ENCODE measurements at places on chromosomes 16 and 17.
A peak's percentile ranks its signal among the peaks of the same experiment; 100 is the strongest.

DNA sequence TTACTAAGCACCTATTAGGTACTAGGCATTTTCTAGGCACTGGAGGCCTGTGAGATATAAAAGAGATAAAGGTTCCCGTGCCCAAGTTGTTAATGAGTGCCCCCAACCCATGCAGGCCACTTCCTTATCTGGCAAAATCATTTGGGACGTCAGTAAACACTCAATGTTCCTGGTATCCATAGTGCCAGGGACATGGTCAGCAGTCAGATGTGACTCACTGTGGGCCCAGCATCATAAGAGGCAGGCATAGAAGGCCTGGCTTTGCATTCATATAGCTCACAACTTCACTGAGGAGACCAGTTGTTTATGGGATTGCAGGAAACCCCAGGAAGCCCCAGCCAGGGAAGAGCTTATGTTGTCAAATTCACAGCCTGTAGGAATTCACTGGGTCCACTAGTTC is 81.1 kb downstream of the MRC2 start:
- no peak for DNase-seq

GRCh38 chr17:79162012-79162963 is 87.7 kb downstream of the ENGASE start:
- no peak for DNase-seq

DNA sequence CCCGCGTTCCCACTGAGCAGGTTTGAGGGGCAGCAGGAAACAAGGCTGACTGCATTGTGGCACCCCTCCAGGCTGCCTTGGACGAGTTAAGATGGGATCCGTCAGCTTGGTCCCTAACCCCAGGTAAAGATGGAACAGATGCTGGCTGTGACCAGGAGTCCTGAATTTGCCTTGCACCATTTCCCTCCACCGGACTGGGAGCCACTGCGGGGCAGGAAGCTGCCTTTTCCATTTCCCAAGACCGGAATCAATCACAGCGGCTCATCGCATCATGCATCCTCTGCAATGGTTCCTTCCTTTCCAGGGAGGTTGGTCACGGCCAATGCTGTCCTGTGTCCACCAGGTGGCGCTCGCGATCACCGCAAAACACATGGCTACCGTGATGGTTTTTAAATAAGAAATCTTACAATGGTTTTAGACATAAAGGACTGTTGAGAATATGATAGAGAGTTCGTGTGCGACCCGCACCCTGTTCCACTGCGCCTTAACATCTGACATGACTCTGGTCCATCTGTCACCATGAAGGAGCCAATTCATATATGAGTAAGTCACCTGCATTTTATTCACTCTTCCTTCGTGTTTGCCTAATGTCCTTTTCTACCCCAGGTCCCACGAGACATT is 6.8 kb upstream of the MEAK7 start:
- DNase-seq = peak; percentile 91

- no peak for DNase-seq
Measured at GRCh38 chr17:78905541-78905940, 2.5 kb upstream of the CEP295NL start.

- DNase-seq = peak; percentile 71
Measured at GRCh38 chr17:78862073-78863023, 21.7 kb upstream of the USP36 start.

DNA sequence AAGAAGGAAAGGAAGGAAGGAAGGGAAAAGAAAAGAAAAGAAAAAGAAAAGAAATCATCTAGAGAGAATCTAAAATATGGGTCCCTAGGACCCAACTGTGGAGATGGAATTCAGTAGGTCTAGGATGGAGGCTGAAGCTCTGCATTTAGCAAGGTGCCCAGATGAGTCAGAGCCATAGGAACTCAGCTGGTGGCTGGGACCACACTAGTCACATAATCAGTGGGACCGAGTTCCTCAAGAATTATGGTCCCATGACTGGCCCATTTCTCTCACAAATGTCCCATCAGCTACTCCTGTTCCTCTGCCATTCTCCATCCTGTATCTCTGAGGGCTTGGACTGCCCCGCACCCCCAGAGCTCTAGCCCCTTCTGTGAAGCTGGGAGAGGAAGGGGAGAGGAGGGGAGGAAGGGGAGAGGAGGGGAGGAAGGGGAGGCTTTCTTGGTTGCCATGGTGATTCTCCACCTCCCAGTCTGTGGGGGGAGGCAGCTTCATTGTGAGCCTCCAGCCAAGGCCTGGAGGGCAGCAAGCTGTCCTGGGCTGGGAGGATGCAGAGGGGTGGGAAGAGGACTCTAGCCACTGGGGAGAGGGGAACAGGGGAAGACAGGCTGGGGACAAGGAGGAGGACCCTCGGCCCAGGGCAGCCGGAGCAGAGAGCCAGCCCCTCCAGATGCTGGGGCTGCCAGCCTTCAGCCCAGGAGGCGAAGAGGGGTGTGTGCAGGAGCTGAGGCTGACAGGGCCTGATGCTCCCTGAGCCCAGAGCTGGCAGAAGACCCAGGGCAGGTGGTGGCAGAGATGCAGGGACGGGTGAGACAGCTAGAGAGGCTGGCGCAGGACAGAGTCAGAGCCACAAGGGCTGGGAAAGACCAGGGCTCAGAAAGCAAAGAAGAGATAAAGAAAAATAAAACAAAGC is 37.8 kb upstream of the LHX1 start:
- DNase-seq = peak; percentile 30

GRCh38 chr17:62965174-62965685 is 805 bp upstream of the TANC2 start:
- DNase-seq = no peak

DNA sequence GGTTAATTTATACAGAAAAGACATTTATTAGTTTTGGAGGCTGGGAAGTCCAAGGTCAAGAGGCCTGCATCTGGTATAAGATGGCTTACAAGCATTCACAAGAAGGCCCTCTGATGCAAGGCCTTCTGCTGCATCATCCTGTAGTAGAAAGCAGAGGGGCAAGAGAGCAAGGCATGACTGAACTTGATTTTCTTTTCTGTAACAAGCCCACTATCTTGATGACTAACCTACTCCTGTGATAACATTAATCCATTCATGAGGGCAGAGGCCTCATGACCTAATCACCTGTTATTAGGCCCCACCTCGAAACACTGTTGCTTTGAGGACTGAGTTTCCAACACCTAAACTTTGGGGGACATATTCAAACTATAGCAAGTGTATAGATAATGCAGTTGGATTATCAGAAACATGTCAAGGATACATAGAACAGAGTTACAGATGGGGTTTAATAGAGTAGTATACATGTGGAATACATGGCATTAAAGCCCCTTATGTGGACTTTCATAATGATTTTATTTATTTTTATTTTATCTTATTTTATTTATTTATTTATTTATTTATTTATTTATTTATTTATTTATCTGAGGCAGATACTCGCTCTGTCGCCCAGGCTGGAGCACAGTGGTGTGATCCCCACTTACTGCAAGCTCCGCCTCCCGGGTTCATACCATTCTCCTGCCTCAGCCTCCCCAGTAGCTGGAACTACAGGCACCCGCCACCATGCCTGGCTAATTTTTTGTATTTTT is 88.2 kb downstream of the CHD9 start:
- DNase-seq = no peak

DNA sequence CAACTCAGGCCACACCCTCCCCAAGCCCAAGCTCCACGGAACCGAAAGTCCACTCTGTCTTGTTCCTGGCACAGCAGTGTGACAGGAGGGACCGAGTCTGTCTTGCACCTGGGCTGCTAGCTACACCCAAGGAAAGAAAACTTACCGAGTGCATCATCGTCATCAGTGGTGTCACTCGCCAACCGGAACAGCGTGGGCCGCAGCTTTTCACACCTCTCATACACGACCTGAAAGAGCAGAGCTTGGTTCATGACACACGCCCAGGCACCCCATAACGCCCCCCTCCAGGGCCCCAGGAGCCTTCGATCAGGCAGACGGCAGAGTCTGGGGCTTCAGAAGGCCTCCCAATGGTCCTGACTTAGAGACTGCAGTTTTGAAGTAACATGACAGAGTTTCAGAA is 27.5 kb downstream of the GGA2 start:
- no peak for DNase-seq

DNA sequence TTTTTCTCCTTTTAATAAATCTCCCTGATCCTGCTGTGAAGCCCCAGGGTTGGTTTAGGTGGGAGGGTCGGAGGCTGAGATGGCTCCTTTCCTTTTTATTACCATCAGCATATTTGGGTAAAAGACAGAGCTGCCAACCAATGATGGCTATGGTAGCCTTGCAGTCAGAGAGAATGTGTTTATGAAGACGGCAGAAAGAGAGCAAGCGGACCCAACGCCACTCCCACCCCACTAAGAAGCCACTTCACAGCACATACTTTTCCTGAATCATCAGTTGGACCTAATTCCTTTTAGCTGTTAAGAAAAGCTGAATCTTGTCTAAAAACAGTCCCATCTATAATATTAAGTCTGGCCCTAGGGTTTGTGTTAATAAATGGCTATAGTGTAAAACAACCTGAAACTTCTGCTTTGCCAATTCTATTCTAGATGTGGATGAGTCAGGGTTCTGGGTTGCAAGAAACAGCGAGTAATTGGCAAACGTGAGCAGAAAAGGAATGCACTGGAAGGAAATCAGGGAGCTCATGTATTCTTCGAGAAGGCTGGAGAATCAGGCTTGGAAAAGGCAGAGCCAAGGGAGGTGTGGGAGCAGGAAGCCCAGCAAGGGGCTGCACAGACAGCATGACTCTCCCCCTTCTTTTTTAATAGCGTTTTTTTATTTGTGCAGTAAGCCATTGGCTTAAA is 34.0 kb upstream of the PRKCA start:
- peak; percentile 74 for DNase-seq

All from muscle of leg (tissue), 16 donors.